ENCODE measurements at places on chromosomes 7 and 10. TPM values are rescaled to one million over a fixed set of nuclear protein-coding genes. Genes with fewer than 3 reads are reported as not detected.

GRCh38 chr10:77890097-77890496 lies 36.5 kb downstream of the DLG5 start:
- no peaks in the 10 kb centered on the region for H3K4me1 ChIP-seq
- H3K4me3 ChIP-seq = no peak overlapping the region
- H3K27ac ChIP-seq = no peak overlapping the region
- H3K27me3 ChIP-seq = peaks cover 3% of the 10 kb centered on the region

GRCh38 chr7:71937840-71938371 lies 474.2 kb downstream of the CALN1 start:
- H3K36me3 ChIP-seq = no peaks in the 10 kb centered on the region
- H3K27me3 ChIP-seq = no peaks in the 10 kb centered on the region
- no peak overlapping the region for H3K4me3 ChIP-seq
- DNase-seq = no peak
- no peaks in the 10 kb centered on the region for H3K4me1 ChIP-seq

GRCh38 chr7:94389381-94389780 lies 5.3 kb upstream of the COL1A2 start:
- no peaks in the 10 kb centered on the region for H3K36me3 ChIP-seq
- H3K4me3 ChIP-seq = no peak overlapping the region
- H3K27me3 ChIP-seq = peaks cover 13% of the 10 kb centered on the region
- DNase-seq = no peak

- no peaks in the 10 kb centered on the region for H3K36me3 ChIP-seq
- H3K4me3 ChIP-seq = no peak overlapping the region
- no peak for DNase-seq
- H3K27ac ChIP-seq = no peak overlapping the region
- H3K4me1 ChIP-seq = peaks cover 19% of the 10 kb centered on the region
- H3K27me3 ChIP-seq = no peaks in the 10 kb centered on the region
Measured at GRCh38 chr7:36810032-36810431, 85.7 kb upstream of the AOAH start.

DNA sequence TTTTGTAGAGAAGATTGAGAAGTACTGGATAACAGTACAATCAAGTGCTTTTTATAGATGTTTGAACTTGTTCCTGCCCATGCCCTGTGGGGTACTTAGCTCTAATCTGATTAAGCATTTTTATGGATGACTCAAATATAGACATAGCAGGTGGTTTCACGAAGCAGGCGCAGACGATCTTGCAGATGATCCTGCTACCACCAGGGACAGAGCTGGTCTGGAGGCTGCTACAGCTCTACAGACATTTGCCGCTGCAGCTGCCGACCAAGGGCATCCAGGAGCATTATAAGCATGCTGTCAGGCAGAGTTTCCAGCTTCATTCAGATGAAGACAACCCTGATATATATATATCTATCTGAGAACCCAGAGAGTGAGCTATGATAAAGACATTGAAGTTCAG lies 650.4 kb downstream of the NXPH1 start:
- no peak overlapping the region for H3K4me3 ChIP-seq
- H3K36me3 ChIP-seq = no peaks in the 10 kb centered on the region
- H3K27ac ChIP-seq = no peak overlapping the region
- H3K27me3 ChIP-seq = no peaks in the 10 kb centered on the region

Gene VPS50
- total RNA-seq = 23.4 TPM

Gene SLC26A3
- not detected for total RNA-seq

Data from activated T-cell treated with anti-CD3 and anti-CD28 coated beads, Interleukin-2, amount 50 U/mL, for 72 hours (primary cell).